Cardiac septum (tissue), 1 donor: ENCODE measurements at places on chromosomes 12 and 14. TPM values are rescaled to one million over a fixed set of nuclear protein-coding genes. Genes with fewer than 3 reads are reported as not detected.

GRCh38 chr12:101002696-101003419, 207.2 kb downstream of the SLC5A8 start:
- DNase-seq: no peak

GRCh38 chr12:61750604-61751003, 509.6 kb upstream of the USP15 start:
- no peak for DNase-seq

KIF5A gene
- 0.22 TPM for total RNA-seq

KRT73 gene
- total RNA-seq: not detected

HOXC10 gene
- total RNA-seq: not detected

DNA sequence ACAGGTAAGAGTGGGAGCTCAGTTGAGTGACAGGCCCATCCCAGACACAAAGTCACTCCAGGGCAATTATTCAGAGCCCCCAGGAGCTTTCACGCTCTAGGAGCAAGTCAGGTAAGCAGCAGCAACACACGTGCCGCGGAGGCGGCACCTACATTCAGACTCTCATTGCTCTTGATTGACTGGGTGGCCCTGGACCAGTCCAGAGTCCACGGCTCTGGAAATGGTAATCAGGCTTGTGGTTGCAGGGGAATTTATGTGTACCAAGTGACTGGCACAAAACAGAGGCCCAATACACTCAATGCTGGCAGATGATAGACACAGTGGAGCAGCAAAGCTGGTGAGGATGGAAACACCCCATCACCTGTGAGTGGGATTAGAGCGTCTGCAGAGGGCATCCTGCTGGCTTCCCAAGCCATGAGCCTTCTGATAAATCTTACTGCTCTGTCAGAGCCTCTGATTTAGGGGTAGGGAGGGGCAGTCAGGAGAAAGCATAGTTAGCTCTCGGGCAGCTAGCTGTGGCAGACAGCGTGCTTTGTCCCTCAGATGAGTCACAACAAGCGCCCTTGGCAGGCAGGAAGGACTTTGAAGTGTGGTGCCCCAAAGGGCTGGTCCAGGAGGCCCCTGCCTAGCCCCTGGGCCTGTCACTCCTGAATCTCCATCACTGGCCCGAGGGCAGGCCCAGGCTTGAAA, 344.7 kb downstream of the CACNA1C start:
- DNase-seq: no peak

GRCh38 chr12:56153678-56154065, 1.3 kb downstream of the MYL6B start:
- DNase-seq: no peak

OR9K2 gene
- not detected for total RNA-seq

DNA sequence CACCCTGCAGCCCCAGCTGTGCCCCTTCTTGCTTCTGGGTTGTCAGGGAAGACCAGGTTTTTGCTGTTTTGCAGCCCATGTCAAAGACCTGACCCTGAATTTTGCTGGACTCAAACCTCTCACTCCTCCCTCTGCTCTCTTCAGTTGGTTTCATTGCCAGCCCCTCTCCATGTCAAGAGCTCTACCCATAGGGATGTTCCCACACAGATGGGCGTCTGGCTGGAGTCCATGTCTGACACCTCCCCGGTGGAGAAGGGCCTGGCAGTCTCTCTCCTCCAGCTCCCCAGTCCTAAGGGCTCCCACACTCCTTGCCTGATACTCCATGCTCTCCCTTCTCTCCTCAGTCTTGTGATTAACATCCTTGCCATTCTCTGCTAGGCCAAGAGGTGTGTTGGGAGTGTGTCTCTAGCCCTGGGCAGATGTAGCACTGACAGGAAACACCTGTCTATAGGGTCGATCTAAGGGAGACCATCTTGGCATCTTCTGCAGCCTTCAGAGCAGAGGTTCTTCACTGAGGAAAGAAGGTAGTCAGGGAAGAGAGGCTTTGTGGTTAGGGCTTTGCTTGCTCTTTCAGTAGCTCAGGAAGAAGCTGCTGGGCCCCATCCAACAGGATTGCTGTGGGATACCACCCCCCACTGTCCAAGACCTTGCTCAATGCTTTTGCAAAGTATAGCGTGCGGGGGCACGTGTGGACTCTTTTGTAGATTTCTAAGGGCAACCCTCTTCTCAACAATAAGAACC, 4.7 kb downstream of the ASIC1 start:
- peak; percentile 54 for DNase-seq

DNA sequence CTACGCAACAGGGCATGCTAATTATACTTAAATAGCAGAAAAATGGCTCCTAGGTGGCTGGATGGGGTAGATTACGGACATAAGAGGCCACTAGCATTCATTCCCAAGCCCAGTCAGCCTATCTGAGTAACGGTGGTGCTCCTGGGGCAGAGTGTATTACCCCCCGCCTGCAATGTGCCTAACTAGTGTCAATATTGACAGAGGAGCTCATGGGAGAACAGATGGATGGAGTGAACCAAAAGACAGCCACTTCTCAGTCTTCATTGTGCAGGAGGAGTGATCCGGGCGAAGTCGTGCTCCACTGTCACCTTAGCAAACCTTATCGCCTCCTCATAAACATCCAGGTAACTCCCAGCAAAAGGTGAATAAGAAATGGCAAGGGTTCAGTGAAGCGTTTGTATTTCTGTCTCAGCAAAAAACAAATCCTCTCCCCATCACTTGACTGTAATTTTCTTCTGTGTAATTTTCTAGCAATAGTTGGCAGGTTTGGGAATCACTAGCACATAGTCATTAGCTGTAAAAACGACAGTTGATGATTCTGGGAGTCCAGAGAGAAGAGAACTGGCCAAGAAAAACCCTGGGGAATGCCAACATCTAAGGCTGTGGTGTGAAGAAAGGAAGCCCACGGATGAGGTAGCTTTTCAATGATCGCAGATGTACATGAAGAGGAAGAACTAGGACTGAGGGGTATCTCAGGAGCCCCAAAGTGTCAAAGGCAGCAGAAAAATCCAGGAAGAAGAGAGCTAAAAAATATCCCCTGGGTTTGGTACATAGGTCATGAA, 126.6 kb upstream of the BCL2L14 start:
- no peak for DNase-seq

DNA sequence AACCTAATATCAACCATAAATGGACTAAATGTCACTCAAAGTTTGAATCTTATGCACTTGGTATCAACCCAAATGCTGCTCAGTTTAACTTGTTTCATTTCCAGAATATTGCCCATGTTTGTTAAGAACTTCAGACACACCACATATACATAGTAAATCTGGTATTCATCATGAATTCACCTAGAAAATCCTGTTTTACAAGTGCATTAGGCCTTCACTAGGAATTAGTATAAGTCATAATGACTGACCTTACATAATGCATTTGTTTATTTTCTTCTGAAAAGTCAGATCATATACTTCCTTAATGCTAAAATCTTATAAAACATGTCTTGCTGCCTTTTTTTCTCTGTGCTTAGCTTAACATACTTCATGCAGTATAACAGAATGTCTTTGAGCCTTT, 66.1 kb downstream of the ABCD2 start:
- no peak for DNase-seq

DNA sequence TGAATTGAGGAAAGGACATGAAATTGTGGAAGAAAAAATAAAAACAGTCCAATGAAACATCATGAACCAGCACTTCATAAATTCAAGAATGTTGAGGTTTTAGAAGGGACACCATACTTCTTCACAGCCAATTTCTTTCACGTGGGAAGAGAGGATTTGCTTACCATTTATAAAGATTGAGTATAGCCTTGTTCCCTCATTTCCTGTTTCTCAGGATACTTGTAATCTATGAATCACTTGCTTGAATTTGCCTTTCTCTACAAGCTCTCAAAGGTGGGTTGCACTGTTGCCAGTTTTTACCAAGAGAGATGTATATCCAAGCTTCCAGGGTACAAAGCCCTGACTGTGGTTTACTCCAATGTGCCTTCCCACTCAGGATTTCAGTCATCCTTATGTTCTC, 116.1 kb downstream of the DUSP6 start:
- no peak for DNase-seq

DNA sequence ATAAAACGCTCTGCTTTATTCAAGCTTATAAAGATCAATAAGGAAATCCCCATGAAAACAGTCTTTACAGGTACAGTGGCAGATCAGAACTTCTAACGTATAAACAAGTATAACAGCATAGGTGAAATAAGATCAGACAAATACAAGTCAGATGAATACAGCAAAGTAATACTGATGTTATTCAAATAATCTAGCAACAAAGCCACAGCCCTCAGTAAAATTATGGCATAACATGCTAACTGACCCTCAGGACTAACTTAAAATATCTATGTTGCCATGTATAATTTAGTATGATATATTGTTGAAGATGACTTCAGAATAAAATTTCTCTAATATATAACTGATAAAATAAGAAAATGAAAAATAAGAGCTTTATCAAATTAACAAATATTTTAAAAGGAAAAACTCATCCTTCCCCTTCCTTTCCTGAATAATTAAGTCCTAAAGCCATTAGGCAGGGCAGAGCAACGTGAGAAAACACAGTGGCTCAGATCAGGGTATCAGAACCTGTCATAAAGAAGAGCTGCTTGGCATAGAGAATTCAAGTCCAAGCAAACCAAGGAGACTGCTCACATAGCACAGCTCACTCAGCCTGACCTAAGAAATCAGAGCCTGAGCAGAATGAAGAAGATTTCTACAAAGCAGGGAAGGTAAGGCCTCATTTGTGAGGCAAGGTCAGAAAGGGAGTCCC, 70.7 kb downstream of the PAWR start:
- no peak for DNase-seq

GRCh38 chr12:64595863-64596793, 14.2 kb upstream of the RASSF3 start:
- peak; percentile 85 for DNase-seq

- no peak for DNase-seq
Measured at GRCh38 chr14:50844391-50844790, 13.4 kb upstream of the NIN start.

GRCh38 chr12:10069976-10070375, 28.8 kb downstream of the CLEC1A start:
- DNase-seq: no peak

GRCh38 chr14:51242545-51243490, 2.8 kb downstream of the TMX1 start:
- no peak for DNase-seq

SLC41A2 gene
- total RNA-seq: 6.8 TPM

ARHGEF25 gene
- total RNA-seq: 15.0 TPM

DNA sequence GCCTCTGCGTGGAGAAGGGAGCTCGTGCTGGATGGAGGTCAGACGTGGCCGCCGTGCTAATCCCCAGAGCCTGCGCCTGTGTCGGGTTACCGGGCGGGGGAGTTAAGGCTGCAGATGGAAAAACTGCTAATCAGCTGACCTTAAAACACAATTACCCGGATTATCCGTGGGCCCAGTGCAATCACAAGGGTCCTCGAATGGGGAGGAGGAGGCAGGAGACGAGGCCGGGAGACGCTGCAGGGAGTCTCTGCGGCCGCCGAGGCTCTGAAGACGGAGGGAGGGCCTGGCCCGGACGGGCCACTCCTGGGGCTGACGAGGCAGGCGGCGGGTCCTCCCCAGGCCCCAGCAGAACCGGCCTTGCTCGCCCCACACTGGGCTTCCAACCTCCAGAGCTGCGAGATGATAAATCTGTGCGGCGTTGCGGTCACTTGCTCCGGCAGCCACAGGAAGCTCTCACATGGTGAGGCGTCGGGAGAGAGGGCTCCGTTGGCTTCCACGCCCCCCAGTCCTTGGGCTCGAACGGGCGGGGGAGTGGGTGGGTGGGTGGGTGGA, 32.9 kb upstream of the FBRSL1 start:
- DNase-seq: no peak

GRCh38 chr12:77116277-77116676, 50.9 kb upstream of the E2F7 start:
- DNase-seq: no peak

- no peak for DNase-seq
Measured at GRCh38 chr12:85356596-85357385, 76.8 kb downstream of the ALX1 start.

- DNase-seq: no peak
Measured at GRCh38 chr12:107318806-107319532, 225.6 kb upstream of the CRY1 start.

- no peak for DNase-seq
Measured at GRCh38 chr14:72787841-72788240, 106.1 kb downstream of the DPF3 start.

- DNase-seq: no peak
Measured at GRCh38 chr14:81868172-81868571, 334.5 kb upstream of the SEL1L start.

- DNase-seq: peak; percentile 58
Measured at GRCh38 chr14:101133068-101133467, 229.5 kb upstream of the RTL1 start.

- peak; percentile 99 for DNase-seq
Measured at GRCh38 chr14:59188461-59189090, at the start of gene DAAM1. DAAM1 (plus strand) TSS chr14:59188667; CDS start chr14:59263478, 74,811 bp downstream.

DNA sequence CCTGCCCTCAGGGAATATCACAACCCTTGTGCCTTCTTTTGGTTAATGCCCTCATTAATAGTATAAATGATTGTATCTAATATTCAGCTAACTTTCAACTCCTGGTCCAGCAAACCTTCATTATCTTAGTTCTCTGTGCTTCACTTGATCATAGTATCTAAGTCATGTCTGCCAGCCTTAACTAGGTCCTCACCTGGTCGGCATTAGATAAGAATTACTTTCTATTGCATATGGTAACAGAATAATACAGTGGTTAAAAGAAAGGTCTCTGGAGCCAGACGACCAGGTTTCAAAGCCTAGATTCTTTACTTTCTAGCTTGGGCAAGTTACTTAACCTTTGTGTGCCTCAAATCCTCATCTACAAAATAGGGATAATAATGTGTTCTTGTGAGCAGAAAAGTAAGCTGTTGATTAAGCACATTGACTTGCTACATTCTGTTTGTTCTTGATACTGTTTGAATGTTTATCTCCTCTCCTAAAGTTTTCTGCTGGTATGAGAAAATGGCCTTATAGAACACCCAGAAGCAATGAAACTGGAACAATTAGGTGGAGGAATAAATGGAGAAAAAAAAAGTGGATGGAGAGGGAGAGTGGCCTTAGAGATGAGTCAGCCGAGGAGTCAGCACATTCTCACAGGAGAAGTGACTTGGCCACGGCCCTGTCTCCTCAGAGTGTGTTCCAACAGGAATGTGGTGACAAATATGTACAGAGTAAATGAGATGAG, 176.1 kb downstream of the SLC25A21 start:
- no peak for DNase-seq

GRCh38 chr12:75937486-75937885, 94.1 kb downstream of the PHLDA1 start:
- DNase-seq: no peak
